ENCODE measurements at places on chromosomes 4 and X.
A peak's percentile ranks its signal among the peaks of the same experiment; 100 is the strongest.

DNA sequence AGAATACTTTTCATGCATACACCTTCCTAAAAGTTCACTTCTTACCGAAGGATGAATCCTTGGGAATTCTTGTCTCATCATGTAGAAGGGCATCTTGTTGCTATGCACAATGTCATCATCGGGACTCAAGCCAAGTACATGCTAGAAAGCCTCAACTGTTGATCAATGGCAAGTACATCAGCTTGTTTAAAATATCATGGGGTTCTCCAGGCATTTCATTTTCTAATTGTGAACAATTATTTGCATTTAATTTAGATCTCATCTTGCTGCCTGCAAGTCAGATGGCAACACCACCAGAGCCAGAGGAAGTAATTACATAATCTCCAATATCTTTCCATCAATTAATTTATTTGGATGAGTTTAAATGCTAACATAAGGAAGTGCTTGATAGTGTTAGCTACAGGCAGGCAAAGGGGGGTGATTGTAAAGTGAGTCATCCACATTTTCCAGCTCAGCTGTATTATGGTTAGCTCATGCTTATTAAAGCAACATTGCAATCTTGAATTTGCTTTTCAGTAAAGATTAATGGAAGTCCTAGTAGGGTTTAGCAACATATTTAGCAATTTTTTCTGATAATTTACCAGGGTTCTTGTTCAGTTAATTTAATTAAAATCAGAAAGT, 356.5 kb downstream of the CBLL2 start:
- DNase-seq = no peak

- DNase-seq = no peak
Measured at GRCh38 chr4:128512767-128513322, 225.2 kb upstream of the PGRMC2 start.

DNA sequence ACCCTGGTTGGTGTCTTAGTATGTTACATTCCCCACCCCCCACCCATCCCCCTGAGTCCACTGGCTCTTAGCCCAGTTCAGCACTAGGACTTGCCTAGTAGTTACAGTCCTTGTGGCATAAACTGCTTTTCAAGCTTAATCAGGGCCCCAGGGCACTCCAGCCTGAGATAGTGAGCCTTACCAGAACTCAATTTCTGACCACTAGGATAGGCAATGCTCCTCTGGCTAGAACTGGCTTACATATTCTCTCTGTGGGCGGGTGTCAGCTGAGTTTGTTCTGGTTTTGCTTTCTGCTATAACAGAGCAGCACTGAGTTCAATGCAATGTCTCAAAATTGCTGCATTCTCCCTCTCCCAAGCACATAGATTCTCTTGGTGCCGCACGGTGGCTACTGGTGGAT, 391.4 kb upstream of the DIPK2B start:
- DNase-seq = no peak

DNA sequence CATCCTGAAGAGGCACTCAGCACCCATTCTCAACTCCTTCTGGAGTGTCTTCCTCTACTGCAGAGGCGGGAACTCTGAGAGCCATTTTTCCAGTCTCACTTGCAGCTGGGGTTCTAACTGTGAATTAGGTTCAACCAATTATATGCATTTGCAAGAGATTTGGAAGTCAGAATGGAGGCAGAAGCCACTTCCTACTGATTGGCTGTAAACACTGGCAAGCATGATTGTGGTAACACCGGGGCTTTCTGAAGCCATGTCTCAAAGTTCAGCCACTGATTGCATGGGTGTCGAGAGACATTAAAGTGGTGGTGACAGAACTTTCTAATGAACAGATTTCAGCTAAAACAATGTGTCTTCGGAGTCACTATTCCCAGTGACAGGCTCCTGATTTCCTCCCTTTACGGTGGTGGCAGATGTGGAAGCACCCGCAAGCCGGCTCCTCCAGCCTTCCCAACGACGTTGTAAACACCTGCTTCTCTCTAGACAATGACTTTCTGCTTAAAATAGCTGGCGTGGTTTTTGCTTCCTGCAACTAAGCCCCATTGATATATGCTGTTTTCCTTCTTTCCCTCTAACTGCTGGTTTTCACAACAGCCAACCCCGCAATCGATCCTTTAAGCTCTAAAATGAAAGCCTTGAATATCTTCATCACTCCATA, 92.0 kb downstream of the IRF2 start:
- no peak for DNase-seq

GRCh38 chr4:1613099-1613495, 71.0 kb downstream of the FAM53A start:
- no peak for DNase-seq

GRCh38 chr4:176189891-176190795, 5.2 kb downstream of the SPATA4 start:
- no peak for DNase-seq

DNA sequence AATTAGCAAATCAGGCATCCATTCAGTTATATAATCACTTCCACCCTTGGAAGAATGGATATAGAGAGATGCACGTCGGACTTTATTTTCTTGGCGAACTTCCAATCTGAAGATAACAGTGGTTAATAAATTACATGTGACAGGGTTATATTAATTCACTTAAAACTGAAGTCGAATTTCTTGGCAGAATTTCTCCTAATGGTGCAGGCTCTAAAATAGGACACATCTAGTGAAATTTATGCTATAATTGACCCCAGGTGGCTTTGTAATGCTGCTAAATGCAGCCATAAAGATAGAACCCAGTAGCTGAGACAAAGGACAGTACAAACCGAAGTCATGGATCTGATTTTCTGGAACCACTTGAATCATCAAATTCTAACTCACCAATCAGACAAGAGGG, 20.8 kb upstream of the SLC10A4 start:
- no peak for DNase-seq

DNA sequence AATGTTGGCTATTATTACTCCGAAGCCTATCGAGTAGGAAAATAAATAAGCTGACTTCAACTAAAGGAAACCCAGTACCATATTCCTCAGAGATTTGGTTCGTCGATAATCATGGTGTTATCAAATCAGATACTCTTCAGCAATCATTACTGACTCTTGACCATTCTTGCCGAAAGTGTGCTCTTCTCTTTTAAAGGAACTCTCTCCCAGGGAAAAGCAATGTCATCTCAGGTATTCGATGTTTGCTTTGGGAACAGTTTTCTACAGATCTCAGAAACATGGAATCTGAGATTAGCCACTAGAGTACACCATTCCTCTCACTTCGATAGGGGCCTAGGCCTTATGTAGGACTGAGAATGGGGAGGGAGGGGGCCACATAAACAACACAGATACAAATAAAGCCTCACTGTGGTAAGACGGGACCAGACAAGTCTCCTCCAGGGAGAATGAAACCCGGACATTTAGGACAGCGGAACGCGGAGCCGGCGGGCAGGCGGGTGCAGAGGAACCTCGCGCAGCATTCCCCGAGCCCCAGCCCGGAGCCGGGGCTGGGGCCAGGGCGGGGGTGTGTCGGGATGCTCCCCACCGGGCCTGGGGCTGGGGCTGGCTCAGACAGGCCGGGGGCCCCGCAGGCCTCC, 581 bp downstream of the DNAJB14 start:
- DNase-seq = no peak

- no peak for DNase-seq
Measured at GRCh38 chr4:10144966-10145365, 28.4 kb upstream of the WDR1 start.

DNA sequence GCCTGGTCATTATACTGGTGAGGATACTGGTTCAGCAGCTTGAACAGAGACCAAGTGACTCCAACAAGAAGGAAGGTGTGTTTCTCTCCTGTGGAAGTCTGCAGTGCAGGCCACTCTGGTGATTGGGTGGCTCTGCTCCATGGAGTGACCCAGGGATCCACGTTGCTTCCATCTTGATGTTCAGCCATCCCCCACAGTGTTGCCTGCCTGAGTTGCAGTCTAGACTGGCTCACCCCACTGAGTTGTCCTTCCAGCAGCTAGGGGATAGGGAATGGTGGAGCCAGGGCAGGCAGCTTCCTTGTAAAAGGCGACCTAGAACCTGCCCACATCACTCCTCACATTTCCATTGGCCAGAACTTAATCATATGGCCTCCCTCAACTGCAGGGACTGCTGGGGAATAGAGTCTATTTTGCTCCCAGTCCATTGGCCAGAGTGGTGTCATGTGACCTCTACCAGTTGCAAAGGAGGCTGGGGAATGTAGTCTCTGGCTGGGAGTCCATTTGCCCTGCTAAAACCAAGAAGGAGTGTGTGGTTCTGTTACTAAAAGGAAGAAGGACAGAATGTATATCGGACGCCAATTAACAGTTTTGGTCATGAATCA, 8.0 kb downstream of the MAN2B2 start:
- DNase-seq = no peak

DNA sequence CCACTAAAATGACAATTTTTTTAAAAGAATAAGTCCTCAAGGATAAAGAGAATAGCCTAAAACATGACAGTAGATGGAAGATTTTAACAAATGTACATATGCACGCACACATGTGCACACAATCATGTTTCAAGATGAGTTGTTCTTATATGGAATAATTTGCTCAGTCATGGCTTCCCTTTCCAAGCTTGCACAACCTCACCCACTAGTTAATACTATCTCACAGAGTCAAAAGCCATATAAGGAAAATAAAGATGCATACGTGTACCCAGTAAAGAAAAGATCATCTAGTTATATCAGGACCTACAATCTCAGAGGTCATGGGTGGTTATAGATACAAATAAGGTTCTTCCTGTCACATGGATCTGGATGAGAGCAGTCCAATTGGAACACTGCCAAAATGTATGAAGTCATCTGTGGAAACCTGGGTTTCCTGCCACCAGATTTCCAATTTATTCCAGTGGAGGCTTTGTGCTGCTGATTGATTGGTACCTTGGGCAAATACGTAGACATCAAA, 56.1 kb downstream of the FAM13A start:
- DNase-seq = no peak

GRCh38 chr4:4289597-4289940, 385 bp downstream of the LYAR start:
- no peak for DNase-seq

DNA sequence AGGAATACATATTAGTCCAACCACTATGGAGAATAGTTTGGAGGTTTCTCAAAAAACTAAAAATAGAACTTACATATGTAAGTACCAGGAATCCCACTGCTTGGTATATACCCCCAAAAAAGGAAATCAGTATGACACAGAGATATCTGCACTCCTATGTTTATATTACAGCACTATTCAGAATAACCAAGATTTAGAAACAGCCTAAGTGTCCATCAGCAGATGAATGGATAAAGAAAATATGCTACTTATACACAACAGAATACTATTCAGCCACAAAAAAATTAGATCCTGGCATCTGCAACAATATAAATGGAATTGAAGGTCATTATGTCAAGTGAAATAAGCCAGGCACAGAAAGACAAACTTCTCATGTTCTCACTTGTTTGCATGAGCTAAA, 27.5 kb upstream of the ABCG2 start:
- DNase-seq = no peak

- DNase-seq = no peak
Measured at GRCh38 chr4:160142579-160142978, 1039.7 kb downstream of the RAPGEF2 start.

DNA sequence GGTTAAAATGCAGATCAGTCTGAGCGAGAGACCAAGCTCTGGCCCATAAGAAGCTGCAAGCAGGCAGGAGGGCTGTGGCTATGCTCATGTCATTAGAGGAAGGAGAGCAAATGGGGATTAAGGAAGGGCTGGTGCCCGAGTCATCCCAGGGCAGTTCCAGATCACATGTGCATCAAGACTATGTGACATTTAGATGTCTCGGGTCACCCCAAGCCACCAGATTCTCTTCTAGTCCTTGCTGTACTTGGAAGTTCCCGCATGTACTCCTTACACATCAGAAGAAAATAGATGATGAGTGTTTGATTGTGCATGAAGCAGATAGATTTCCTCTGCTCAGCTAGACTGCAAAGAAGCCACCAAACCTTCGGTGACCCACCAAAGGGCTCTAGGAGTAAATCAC, 42.1 kb upstream of the KLHL34 start:
- DNase-seq = no peak

- DNase-seq = no peak
Measured at GRCh38 chr4:79886021-79886420, 187.0 kb downstream of the ANTXR2 start.

DNA sequence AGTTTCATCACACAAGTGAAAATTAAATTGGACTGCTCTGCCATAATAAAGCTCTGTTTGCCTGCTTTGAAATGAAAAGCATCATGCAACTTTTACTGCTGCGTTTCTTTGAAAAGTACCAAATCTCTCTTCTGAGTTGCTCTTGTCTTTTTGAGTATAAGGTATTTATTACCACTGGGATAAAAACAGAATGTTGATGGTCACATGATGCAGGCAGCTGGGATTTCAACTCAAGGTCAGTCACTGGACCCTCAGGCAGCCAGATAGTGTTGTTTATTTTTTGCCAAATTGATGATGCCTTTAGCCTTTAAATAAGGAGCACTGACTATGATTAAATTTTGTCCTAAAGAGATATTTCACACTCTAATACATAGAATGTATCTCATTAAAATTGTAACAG, 32.7 kb downstream of the DMD start:
- DNase-seq = no peak

GRCh38 chrX:67734111-67734753, 190.4 kb downstream of the AR start:
- no peak for DNase-seq

DNA sequence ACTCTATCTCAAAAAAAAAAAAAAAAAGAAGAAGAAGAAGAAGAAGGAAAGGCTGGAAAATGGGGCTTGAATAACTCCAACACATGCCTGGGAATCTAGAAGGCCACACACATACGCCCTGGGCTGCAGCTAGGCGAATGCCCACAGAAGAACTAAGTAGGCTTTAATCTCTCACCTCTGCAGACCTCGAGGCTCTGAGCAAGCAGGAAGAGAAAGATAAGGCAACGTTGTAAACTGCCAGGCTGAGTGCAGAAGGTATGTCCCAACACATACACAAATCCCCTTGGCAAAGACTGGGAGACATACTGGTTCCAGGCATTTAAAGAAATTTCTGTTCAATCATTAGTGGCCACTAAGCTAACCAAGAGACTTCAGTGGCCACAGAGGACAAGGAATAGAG, 18.4 kb downstream of the SLC38A5 start:
- DNase-seq = no peak

DNA sequence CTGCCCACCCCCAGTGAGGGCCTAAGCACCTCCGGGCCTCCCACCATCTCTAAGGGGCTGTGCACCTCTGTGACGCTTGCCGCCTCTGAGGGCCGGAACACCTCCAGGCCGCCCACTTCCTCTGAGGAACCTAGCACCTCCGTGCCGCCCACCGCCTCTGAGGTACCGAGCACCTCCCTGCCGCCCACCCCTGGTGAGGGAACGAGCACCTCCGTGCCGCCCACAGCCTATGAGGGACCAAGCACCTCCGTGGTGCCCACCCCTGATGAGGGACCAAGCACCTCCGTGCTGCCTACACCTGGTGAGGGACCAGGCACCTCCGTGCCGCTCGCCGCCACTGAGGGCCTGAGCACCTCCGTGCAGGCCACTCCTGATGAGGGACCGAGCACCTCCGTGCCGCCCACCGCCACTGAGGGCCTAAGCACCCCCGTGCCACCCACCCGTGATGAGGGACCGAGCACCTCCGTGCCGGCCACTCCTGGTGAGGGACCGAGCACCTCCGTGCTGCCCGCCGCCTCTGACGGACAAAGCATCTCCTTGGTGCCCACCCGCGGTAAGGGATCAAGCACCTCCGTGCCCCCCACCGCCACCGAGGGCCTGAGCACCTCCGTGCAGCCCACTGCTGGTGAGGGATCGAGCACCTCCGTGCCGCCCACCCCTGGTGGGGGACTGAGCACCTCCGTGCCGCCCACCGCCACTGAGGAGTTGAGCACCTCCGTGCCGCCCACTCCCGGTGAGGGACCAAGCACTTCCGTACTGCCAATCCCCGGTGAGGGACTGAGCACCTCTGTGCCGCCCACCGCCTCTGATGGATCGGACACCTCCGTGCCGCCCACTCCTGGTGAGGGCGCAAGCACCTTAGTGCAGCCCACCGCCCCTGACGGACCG, 977 bp downstream of the MAGEE1 start:
- DNase-seq = peak; percentile 11

Data from stimulated activated naive CD4-positive, alpha-beta T cell treated with Interleukin-2 at 50 U/mL for 16 hours (primary cell).